Amniotic stem cell (primary cell): ENCODE measurements at places on chromosomes 3 and 15.

GRCh38 chr3:171790898-171791691 lies 19.2 kb downstream of the PLD1 start:
- DNase-seq = no peak

DNA sequence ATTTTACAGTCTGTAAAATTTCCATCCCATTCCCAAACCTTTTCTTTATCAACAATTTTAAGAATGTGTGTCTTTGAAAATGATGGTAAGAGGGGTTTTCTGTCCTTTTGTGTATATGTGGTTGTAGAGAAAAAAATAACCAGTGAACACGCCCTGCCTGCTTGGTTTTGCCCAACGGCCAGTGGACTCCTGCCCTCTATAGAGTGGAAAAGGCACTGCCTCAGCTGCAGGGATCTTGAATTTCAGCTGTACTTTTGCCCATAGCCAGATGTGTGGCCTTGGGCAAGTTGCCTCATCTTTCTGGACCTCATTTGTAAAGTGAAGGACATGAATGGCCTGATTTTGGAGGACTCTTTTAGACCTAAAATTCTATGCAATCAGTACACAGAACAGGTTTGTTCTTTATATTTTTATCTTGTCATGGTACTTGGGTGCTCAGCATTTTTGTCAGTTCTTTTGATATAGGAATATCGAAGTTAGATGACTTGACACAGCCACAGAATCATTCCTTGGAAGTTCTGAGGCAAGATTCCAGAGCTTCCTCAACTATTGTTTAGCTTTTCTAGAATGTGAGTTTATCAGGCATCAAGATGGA lies 81.0 kb downstream of the CLDN11 start:
- no peak for DNase-seq

- DNase-seq = no peak
These were observed 2.3 kb downstream of the FBXL22 start for GRCh38 chr15:63599401-63600000.

- DNase-seq = no peak
These were observed 34.1 kb downstream of the GASK1A start for GRCh38 chr3:43013256-43013655.

GRCh38 chr3:186209810-186210752 lies 101.2 kb upstream of the ETV5 start:
- DNase-seq = peak; percentile 50

DNA sequence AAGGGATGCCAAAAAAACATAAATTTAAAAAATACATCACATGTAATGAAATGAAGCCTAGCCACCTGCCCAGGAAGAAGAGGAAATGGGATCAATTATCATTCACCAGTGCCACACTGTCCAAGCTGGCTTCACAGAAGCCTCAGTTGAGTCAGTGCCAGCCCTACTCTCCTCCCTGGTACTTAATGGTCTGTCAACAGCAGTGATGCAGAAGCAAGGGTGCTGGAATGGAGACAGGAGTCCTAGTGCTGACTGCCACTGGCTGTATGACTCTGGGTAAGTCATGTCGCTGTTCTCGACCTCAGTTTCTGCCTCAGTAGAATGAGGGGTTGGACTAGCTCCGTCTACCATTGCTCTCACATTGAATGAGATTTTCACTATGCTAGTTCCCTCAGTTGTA lies 78.5 kb upstream of the LARS2 start:
- DNase-seq = no peak
